GM03348 (cell line): ENCODE measurements at places on chromosomes 4 and X.

GRCh38 chrX:153657161-153657560 lies 10.2 kb downstream of the DUSP9 start:
- DNase-seq: no peak

- no peak for DNase-seq
These were observed 30.6 kb downstream of the PTTG2 start for GRCh38 chr4:37990731-37991245.

DNA sequence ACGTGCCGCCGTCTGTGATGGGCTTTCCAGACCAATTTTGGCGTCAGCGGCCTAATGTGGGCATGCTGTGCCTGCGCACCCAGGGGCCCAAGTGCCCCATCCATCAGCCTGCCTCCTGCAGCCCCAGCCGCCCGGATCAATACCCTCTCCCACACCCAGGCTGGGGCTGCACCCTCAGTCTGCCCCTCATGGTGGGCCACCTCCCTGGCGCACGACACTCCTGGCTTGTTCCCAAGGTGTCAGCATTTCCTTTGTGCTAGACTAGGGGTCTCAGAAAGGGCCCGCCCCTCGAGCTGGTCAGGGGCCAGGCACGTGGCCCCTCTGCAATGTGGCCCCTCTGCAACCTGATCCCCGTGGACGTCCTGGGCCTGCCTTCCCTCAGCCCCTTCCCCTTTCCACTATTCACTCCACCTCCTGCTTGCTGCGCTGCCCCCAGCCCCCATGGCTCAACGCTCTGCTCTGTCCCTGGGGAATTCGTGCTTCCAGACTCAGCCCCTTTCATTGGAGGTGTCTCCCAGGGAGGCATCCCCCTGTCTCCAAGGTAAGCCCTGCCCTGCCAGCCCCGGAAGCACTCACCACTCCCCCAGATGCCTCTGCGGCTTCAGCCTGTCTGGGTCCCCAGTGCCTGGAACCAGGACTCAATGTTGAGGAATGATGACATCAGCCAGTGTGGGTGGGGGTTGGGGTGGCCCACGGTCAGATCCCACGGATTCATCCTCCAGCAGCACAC lies 130.8 kb downstream of the HMX1 start:
- DNase-seq: no peak

DNA sequence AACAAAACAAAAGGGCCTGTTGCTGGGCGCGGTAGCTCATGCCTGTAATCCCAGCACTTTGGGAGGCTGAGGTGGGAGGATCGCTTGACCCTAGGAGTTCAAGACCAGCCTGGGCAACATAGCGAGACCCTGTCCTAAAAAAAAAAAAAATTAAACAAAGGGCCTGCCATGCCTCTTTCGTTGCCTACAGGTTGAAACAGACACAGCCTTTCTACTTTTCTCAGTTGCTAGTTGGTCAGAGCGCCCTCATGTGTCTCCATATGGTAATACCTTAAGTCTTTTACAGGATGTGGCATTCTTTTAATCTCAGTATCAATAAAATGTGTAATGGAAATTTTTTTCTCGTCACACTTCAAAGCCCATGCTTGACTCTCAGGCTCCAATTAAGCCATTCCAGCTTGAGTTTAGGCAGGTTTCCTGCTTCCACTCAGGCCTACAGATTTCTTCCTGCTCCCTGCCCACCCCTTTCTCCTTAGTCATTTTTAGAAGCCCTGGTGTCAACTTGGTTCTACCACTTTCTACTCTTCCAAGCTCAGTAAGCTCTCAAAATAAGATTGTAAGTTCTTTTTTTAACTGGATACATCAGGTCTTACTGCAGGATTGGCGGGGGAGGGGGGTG lies 4.6 kb upstream of the SOWAHD start:
- peak; percentile 42 for DNase-seq

DNA sequence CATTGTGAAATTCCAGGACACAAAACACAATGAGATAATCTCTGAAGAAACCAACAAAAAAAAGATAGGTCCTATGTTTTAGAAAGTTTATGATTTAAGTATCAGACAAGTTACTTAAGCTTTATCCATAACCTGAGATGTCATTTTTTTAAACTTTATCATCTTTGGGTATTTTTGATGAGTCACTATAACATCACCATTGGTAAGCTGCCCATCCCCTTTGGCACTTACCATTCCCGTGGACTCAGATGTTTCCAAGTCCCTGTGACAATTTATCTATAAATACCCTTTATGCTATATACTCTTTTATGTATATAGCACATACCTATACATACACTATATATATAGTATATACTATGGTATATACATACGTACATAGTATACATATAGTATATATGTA lies 198.9 kb upstream of the GEMIN8 start:
- no peak for DNase-seq

GRCh38 chr4:124970011-124970410 lies 257.5 kb upstream of the ANKRD50 start:
- DNase-seq: no peak

DNA sequence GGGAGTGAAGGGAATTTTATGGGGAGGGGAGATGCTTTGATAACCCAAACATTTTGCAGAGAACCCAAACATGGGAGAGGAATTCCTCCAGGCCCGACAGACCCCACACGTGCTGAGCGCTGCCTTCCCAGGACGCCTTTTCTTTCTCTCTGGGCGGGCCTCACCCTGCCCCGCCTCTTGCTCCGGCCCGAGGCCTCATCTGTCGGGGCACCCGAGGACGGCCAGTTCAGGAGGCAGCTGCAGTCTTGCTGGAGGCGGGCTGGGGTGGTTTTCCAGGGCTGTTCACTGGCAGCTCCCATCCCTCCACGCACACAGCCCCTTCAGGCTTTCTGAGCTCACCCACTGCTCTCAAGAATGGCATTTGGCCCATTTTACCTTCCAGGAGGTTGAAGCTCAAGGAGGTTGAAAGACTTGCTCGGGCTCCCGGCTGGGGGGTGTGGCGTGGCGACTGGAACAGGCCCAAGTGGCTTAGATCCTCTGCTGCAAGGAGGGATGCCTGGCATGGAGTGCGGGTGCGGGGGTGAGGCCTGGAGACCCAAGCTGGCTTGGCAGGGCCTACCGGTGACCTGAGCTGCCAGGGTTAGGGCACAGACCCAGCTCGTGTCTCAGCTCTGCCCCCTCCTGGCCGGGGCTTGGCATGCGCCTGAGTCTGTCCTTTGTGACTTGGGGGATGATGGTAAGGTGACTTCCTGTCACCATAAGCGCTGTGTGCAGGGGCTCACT lies 99.2 kb downstream of the PSAPL1 start:
- peak; percentile 83 for DNase-seq

DNA sequence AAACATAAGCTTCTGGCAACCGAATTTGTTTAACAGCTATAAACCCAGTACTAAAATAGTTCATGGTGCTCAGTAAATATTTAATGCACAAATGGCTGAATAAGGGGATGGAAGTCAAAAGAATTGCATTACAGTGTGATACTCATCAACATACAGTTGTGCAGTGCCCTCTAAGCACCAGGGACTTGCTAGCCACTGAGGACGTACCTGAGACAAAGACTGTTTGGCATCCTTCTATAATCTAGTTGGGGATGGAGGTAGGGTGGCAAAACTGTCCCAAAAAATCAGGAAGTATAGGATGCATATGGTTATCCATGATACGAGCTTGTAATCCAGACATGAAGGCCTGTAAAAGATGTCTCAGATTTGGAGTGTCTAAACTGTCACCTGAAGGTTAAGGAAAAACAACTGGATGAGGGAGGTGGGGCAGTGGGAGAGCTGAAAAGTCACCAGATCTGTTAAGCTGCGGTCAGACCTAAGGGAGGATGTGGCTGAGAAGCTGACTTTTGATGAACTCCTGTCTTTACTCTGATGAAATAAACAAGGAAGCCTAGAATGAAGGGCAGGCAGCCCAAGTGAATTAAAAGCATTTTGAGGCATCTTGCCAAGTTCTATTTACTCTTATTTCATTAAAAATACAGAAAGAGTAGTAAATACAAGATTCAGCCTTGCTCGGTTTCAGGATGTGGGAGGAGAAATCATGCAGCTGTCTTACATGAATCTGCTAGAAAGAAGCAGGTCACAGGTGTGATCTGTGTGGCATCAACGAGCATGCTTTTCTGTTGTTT lies 12.0 kb upstream of the CD38 start:
- DNase-seq: no peak

GRCh38 chr4:146041139-146042004 lies 102.7 kb upstream of the ZNF827 start:
- DNase-seq: no peak

GRCh38 chr4:106803083-106803482 lies 233.0 kb downstream of the DKK2 start:
- no peak for DNase-seq

DNA sequence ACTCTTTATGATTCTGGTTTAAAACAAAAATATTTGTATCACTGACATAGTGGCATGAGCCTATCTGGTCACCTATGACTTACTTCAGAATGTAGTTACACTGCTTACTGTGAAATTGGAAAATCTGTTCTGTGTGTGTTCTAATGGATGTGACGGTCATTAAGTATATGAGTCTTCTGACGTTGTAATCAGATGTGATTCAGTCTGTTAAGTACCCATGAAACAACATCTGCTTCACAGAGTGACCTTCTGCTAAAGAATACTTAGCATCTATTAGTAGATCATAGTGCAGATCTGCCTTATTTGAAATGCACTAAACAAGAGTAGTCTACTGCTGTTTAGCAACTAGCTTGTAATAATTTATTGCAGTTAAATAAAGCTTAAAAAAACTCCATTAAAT lies 317.1 kb downstream of the DCTD start:
- DNase-seq: no peak

GRCh38 chr4:39054497-39054896 lies 7.5 kb upstream of the KLHL5 start:
- DNase-seq: no peak

GRCh38 chrX:70664726-70665125 lies 220.1 kb downstream of the DLG3 start:
- DNase-seq: peak; percentile 20

GRCh38 chr4:73885574-73886267 lies 16.5 kb downstream of the CXCL1 start:
- DNase-seq: no peak

DNA sequence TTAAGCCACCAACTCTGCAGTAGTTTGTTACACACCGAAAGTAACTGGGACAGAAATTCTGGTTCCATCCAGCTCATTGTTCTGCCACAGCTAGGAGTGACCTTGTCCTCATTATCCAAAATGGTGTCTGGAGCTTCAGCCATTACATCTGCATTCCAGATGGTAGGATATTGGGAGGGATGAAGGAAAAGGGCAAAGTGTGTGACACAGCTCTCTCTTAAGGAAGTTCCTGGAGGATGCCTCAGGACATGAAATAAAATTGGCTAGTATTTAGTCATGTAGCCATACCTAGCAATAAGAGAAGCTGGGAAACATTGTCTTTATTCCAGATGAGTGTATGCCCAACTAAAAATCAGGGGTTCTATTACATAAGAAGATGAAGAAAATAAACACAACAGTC lies 262.0 kb downstream of the BCOR start:
- DNase-seq: no peak

- DNase-seq: no peak
These were observed 167.9 kb upstream of the PGRMC2 start for GRCh38 chr4:128455480-128455879.

- no peak for DNase-seq
These were observed 144.1 kb downstream of the SLC7A11 start for GRCh38 chr4:138097912-138098600.

DNA sequence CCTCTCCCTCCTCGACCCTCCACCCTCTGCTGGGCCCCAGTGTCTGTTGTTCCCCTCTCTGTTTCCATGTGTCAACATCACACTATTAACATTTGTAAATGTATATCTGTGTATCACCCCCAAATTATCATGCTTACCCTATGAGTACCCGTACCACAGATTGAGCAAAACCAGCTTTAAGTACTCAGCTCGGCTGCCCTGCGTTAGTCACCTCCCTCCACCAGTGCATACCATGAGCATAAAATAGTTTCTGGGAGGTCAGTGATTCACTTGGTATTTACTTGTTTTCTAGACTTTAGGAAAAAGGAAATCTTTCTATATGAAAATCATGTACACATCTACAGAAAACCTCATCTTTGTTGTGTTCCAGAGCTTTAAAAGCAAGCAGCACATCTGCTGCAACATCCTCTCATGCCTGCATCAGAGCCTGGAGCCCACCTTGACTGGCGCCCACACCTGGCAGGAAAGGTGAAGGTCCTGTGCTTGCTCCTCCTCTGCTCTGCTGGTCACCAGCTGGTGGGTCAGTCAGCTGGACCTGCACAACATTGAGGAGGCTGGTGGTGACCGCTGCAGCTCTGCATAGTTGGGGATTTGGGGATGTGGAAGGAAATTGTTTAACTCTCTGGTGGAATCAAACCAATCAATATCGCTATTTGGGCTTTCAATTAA lies 214.4 kb upstream of the KLF3 start:
- peak; percentile 34 for DNase-seq

DNA sequence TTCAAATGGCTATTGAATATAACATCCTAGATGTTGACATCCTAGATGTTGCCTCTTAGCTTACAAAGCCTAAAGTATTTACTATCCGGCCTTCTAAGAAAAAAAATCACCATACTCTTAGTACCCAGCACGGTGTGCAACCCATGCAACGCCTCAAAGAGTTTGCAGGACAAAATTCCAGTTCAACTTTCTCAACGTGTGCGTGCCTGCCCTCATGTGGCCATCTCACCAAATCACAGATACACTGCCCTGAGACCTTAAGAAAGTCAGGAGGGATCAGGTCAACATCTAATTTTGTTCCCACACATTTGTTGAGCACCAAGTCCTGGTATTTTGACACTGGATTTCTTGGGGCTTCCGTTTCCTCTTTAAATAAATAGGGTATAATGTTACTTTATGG lies 68.3 kb downstream of the CRMP1 start:
- peak; percentile 72 for DNase-seq

GRCh38 chr4:15682242-15683142 lies 865 bp downstream of the FAM200B start:
- DNase-seq: no peak

DNA sequence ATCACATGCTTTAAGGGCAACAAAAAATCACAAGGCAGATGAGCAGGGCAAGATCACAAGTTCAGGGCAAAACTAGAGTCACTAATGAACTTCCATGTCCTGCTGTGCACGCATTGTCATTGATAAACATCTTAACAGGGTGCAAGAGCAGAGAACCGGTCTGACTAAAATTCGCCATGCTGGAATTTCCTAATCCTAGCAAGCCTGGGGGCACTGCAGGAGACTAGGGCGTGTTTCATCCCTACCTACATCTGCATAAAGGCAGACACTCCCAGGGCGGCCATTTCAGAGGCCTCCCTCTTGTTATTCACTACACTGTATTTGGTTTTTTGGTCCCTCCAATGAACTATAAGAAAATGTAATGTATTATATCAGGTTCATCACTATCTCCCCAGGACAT lies 203.6 kb downstream of the ARHGEF9 start:
- DNase-seq: no peak

DNA sequence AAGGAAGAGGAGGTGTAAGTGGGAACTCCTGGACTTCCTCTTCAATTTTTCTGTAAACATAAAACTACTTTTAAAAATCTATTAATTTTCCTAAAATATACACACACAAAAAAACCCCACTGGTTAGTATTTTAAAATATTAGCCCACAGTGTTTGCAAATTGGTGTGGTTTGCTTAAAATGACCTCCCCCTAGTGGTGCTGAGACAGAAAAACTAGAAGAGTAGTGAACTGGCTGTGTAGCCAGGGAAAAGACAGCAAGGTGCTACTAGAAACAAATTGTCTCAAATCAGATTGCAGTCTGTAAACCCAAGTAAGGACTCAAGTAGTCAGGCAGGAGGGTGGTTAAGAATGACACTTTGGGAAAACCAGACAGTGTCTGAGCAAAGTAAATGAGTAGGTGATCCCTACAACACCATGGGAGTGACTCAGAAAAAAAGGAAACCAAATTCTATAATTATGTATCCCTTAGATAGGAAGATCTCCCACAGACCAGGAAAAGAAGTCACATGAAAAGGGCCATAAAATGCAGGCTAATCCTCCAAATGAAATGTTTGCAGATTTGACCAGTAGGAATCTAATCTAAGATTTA lies 26.0 kb downstream of the AMTN start:
- peak; percentile 20 for DNase-seq
